ENCODE measurements at places on chromosomes 4 and X.

- DNase-seq: peak; percentile 52
These were observed 59.7 kb downstream of the NEIL3 start for GRCh38 chr4:177369372-177369771.

- no peak for DNase-seq
These were observed 21.9 kb downstream of the REELD1 start for GRCh38 chr4:146236216-146236615.

DNA sequence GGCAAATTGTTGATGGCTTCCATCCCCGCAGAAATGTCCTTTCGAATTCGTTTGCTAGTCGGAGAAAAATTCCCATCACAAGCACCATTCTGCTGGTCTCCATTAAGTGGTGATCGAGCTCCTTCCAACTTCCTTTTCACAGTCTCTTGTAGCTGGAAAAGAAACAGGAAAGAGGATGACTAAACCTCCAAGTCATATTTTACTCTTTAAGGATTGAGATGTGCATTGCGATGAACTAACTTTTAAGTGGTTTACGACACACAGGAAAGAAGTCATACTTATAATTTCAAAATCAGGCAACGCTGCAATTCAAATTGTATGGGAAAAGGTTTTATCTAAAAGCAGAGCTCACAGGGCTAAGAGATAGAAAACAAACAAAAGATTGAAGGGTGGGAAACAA lies 225.2 kb downstream of the MGST2 start:
- DNase-seq: peak; percentile 86

GRCh38 chr4:153788051-153788412 lies 851 bp downstream of the SFRP2 start:
- peak; percentile 44 for DNase-seq

GRCh38 chr4:1113311-1114009 lies at the start of gene RNF212:
Gene RNF212 (minus strand): TSS chr4:1113564. CDS start chr4:1113464, 100 bp downstream.
- DNase-seq: peak; percentile 9

- peak; percentile 47 for DNase-seq
These were observed 102.9 kb upstream of the ARSJ start for GRCh38 chr4:114082348-114082747.

GRCh38 chrX:14508025-14508690 lies 21.2 kb upstream of the GLRA2 start:
- no peak for DNase-seq

GRCh38 chr4:8847764-8848163 lies 23.9 kb downstream of the HMX1 start:
- no peak for DNase-seq

DNA sequence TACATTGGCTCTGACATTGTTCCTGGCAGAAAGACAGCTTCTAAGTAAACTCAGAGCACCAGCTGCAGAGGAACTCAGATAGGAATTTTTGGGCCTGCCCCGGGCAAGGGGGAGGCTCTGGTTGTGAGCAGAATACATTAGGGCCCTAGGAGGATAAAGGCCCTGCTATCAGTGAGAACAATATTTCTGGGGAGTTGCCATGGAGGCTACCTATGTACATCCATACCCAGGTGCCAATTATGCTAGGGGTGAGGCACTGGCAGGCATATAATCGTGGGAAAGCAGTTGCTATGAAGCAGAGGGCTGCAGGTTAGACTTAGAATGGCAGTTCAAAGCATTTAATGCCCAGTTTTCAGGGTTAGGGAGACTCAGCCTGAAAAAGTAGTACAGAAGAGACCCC lies 273.5 kb upstream of the EDA2R start:
- DNase-seq: no peak

- no peak for DNase-seq
These were observed 84.2 kb downstream of the CHRNA9 start for GRCh38 chr4:40419231-40419912.

GRCh38 chr4:73729534-73730165 lies 10.7 kb upstream of the CXCL8 start:
- DNase-seq: peak; percentile 95

- peak; percentile 60 for DNase-seq
These were observed 103.8 kb downstream of the MAPK10 start for GRCh38 chr4:86256086-86256485.
